GM13977 (cell line): ENCODE measurements at places on chromosomes 1 and 21.

DNA sequence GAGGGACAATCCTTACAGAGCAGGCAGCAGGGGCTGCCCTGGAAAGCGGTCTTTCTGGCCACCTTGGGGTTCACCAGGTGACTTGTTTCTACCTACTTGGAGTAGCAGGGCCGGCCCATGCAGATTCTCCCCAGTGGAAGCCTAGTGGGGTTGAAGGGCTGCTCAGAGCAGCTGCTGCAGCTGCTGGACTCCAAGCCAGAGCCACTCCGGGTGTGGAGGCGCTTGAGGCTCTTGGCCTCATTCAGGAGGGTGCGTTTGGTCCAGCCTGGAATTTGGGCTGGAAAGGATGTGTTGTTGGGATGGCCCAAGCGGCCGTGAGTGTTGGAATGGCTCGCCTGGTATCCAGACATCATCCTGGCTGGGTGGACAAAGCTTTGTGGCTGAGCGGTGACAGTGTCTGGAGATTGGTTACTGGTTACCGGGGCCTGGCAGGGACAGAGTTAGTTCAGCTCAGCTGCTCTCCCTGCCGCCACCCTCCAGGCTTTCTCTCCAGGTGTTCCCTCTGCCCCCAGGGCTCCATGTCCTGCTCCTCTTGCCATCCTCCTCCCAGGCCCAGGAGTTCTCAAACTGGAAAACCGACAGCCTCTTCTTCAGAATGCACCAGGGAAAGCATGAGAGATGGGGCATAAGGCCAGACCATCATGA lies 14.2 kb upstream of the HSPG2 start:
- no peak for DNase-seq

GRCh38 chr1:175388285-175388684 lies 195.7 kb upstream of the KIAA0040 start:
- no peak for DNase-seq

DNA sequence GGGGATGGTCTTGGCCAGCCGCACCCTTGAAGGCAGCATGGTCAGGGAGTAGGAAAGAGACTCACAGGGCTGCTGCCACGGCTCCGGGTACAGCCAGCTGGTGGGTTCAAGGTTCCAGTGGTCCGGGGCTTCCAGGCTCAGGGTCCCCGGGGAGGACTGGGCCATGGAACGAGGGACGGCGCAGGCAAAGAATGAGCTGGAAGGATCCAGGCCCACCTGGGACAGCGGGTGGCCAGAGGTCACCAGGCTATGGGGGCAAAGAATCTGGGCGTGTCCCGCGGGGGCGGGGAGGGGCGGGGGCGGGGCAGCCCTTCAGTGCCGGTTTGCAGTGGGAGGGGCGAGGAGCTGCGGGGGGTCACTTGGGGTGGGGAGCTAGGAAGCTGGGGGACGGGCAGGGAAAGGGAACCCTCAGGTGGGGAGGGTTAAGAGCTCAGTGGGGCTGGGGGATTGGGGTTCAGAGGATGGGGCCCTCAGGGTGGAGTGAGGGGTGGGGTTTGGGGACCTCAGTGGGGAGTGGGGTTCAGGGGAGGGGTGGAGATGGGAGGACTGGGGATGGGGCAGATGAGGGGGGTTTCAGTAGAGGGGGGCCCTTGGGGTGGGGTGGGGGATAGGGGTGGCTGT lies at the start of gene DNMT3L:
Gene DNMT3L, minus strand, starts transcription at position 223 of the 621 bp plus-strand sequence. CDS start 638 bp downstream, outside the sequence.
- no peak for DNase-seq

DNA sequence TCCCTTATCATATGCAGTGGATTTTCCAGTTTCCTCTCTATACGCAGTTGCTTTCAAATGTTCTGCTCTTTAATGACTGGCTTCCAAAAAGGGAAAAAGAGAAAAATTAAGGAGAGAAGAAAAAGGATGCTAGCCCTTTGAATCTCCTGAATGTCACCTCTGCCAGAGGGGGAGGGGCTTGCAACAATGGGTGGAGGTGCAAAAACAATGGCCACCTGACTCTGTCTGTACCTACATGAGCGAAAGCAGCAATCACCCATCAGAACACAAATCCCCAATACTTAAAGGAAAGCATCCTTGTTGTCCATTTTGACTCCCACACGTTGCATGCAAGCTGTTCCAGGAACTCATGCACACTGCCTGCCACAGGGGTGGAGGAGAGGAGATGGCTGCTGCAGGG lies 61.2 kb downstream of the CCDC30 start:
- no peak for DNase-seq

DNA sequence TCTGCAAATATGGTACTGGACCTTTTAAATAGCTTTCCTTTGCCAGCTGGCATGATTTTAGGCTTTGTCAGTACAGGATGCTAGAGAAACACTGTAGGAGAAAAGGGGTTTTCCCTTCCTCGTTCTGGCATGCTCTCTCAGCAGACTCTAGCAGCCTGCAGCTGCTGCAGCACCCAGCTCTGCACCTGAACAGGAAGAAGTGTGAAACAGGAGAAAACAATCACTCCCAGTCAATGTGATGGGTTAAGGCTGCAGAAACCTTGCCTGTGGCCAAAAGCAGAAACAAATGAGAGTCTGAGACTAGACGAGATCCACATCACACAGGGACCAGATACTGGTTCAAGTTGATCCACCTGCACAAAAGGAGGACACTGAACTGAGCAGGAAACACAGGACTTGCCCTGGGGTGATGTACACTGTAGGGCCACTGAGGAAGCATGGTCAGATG lies 21.2 kb downstream of the OVGP1 start:
- peak; percentile 60 for DNase-seq

DNA sequence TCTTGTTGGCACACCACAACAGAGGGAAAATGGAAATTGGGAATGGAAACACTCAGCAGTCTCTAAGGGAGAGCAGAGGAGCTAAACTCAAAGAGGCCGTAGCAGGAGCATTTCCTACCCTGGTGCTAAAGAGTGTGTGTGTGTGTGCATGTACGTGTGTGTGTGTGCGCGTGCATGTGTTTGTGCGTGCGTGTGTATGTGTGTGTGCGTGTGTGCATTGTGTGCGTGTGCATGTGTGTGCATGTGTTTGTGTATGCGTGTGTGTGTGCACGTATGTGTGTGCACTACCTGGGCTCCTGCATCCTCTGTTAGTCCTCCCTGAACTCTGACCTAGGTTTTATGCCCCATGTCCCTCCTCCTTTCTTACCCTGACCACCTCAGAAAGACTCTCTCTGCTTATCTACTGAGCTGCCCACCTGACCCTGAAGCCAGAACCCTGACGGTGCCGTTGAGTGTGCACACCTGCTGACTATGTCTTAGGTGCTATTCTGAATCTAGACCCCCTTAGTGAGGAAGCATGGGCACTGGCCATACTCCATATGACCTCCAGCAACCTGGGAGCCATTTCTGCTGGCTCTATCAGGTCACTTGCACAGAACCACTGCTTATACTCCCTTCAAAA lies 157.1 kb upstream of the HMGB4 start:
- DNase-seq: no peak

DNA sequence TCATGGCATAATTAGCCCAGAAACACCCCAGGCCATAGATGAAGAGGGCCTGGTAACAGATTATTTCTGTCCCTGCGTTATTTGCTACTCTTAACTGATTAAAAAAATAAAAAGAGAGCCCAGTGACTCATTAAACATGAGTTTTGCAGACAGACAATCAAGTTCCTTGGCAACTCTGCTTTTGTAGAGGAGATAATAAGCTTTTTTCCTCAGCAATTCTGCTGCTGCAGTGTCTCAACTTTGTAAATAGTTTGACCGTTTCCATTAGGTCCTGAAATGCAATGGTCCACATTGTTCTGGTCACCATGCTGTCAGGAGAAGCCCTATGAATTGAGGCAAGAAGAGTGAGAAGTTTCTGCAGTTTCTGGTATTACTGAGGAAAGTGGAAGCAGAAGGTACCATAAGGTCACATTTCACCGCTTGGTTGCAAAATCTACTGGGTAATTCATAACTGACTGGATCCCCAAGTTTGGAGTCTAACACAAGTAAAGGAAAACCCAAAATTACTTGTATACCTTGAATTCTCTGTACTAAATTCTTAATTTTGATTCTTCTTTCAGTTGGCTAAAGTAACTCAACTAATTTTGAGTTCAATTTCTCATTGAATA lies 139.5 kb downstream of the ZZZ3 start:
- DNase-seq: no peak
